ENCODE measurements at places on chromosomes 12 and 14. TPM values are rescaled to one million over a fixed set of nuclear protein-coding genes. Genes with fewer than 3 reads are reported as not detected.
A peak's percentile ranks its signal among the peaks of the same experiment; 100 is the strongest.

The ALDH1L2 gene
- total RNA-seq = 4.2 TPM

The NELL2 gene
- total RNA-seq = 89.1 TPM

The TPPP2 gene
- total RNA-seq = not detected

The GUCY2C gene
- not detected for total RNA-seq

The CAPZA3 gene
- not detected for total RNA-seq

The CLEC1B gene
- not detected for total RNA-seq

The BCL2L14 gene
- 1.2 TPM for total RNA-seq

The TRAFD1 gene
- total RNA-seq = 44.2 TPM

The ITPR2 gene
- total RNA-seq = 13.9 TPM

The DBX2 gene
- total RNA-seq = not detected

DNA sequence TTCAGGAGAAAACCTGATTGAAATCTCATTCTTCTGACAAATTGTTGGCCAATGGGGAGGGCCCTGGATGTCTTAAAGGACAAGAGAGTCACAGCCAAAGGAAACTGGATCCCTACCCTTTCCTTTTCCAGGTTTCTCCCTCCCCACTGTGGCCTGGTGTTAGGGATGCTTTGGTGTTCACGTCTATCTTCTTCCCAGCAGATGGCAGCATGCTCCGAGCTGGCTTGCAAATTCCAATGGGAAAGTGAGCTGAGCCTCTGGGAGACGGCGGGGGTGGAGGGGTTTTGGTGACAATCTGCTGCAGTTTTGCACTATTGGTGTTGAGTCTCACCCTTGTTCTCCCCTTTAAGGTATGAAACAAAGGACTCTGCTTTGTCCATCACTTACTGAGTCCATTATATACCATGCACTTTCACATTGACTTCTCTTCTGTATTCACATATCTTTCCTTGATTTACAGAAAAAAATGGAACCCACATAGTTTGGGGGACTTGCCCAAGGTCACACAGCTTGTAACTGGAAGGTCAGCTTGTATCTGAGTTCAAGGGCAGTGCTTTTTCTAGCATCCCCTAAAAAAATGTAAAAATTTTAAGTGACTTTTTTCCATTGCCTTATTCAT lies 39.3 kb downstream of the CCDC177 start:
- DNase-seq = peak; percentile 62

DNA sequence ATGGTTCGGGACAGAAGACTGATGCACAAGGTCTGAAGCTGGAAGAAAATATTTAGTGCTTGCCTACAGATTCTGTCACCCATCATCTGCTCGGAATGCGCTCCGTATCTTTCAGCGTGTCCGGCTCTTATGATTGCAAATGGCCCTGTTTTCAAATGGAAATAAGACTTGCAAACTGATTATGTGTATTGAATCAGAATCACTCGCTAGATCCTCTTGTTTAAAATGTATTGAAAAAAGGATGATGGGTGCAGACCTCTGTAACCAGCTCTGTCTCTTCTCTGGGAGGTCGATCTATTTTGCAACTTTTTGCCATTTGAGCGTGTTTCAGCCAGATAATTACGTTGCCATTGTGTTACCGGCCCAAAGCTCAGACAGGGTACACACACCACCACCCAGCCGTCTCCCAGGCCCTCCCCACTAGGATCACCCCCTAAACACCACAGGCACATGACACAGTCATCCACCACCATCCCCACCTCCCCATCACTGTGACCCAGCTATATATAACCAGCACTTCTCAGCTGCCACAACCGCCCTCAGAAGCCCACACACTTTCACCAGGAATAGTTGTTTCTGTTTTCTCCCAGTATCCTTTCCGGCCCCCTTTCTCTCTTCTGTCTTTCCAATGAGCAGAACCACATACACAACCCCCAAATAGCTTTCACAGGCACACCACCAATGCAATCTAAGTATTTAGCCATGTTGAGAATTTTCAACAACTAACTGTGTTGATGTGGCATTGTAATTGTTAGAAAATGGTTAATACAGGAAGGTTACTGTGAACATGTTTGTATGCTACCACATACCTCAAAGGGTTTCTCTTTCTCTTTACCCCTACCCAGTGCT lies 10.7 kb downstream of the NKX2-1 start:
- DNase-seq = no peak

DNA sequence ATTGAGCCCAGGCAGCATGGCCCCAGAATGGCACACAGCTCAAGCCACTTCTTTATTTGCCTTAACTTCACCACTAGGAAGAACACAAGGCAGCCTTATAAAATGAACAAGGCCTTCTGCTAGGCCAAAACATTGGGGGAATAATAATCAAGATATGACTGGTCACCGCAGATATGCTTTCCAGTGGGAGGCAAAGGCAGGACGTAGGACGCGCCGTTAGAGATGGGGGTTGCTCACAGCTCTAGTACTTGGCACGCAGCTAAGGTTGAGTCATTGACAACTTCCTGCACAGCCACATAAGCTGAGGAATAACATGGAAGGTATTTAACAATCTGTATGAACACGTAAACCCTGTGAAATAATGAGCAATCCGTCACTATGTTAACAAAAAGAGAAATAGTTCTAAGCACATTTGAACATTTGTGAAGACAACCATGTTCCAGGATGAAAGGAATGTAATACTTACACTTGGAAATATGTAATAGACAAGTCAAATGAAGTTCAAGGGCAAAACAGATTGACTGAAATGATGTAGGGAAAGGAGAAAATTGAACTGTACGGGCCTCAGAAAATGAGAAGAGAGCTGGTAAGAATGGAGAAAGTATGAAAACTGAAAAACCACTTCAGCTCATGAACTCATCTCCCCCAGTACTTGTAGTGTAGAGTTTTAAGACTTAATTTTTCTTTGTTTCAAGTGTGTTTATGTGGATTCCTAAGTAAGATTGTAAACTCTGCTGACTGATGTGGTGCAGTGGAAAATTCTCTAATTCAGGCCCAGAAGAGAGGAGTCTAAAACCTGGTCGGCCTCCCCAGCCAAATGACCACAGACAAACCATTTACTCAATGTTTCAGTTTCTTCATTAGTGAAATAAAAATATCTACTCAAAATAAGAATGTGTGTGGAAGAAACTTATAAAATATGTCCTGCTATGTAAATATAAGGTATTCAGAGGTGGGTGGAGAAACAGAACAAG lies 59.3 kb upstream of the CCDC91 start:
- DNase-seq = no peak

GRCh38 chr14:29926701-29927375 lies 809 bp downstream of the PRKD1 start:
- DNase-seq = peak; percentile 48

DNA sequence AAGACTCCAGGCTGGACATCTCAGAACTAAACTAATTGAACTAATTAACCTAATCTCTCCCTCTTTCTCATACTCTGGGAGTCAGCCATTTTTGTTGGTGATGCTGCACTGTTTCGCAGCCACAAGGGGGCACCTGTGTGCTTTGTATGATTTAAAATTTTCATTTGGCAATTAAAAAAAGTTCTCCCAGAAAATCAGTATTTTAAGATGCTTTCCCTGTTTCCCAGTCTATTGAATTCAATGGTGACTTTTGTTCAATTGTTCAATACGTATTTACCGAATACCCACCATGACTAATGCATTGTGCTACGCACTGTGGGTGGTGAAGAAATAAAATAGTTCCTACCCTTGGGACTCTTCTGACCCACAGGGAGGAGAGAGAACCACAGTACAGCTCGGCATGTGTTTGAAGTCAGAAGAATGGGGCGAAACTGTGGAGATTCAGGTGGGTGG lies 63.7 kb downstream of the ZNF664 start:
- DNase-seq = peak; percentile 52

- no peak for DNase-seq
Measured at GRCh38 chr12:6843118-6843902, 2.6 kb downstream of the GNB3 start.

DNA sequence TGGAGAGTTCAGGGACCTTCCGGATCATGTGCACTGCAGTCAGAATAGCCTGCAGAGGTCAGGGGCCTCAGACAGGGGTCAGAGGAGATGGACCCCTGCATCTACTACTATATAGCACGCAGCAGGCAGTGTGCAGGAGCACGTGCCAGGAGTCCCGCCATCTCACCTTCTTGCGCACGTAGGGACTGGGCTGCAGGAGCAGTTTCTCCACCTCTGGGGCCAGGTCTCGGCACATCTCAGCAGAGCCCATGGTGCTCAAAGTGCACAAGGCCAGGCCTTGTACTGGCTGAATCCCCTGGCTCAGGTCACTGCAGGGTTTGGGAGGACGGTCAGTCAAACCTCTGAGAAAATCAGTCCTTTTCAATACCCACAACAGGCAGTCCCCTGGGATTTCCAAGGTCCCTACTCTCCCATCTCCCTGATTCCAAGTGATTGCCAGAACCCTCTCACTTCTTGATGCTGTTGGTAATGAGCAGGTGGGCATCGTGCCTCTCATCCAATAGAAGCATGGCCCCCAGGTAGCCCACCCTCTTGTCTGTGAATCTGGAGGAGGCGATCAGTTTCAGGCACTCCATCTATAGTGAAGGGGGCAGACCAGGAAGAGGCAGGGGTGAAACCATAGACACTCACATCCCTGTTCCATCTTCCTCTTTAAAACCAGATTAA lies 1.3 kb downstream of the AP1G2 start:
- DNase-seq = no peak

DNA sequence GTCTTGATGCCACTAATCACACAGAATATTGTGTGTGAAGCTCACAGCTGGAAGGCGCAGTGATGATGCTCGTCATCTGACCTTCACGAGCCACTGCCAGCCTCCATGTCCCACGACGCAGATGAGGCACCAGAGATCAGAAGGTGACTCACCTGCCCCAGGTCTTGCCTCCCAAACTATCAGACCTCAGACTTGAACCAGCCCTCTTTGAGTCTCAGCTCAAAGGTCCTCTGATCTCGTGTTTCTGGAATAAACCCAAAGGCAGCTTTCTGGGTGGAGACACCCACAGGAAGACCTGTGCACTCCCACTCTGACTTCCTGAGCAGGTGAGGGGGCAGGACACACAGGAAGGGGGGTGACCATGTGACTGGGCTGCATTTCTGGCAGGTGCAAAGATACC lies 19.6 kb upstream of the CHGA start:
- no peak for DNase-seq

GRCh38 chr14:103453791-103454190 lies 68.6 kb downstream of the MARK3 start:
- no peak for DNase-seq

DNA sequence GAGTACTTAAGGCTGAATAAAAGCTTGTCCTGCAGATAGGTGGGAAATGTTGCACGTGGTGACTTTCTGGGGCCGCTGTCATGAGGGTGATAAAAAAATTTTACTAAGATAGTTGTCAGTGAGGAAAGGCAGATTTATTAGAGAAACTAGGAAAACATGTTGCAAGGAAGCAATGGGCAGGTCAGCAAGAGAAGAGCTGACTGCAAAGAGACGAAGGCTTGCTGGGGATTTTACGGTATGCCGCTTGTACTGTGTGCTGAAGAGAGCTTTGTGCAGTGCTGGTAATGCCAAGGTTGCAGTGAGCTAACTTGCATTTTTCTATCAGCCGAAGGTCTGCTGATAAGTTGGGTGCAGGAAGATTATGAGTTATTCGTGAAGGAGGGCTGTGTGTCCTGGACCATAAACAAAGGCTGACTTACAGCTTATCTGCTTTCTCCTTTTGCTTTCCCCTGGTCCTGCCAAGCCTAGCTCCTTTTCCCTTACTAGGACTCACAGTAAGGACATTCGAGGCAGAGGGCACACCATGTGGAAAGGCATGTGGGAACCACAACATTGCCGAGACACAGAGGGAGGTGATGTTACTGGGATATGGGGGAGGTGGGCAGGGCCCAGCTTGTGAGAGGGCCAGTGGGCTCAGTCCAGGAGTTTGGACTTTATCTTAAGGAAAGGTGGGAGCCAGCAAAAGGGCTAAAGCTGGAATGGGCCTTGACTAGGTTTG lies 7.4 kb upstream of the CCDC88C start:
- no peak for DNase-seq

- no peak for DNase-seq
Measured at GRCh38 chr14:22593601-22594000, 4.5 kb upstream of the ABHD4 start.

DNA sequence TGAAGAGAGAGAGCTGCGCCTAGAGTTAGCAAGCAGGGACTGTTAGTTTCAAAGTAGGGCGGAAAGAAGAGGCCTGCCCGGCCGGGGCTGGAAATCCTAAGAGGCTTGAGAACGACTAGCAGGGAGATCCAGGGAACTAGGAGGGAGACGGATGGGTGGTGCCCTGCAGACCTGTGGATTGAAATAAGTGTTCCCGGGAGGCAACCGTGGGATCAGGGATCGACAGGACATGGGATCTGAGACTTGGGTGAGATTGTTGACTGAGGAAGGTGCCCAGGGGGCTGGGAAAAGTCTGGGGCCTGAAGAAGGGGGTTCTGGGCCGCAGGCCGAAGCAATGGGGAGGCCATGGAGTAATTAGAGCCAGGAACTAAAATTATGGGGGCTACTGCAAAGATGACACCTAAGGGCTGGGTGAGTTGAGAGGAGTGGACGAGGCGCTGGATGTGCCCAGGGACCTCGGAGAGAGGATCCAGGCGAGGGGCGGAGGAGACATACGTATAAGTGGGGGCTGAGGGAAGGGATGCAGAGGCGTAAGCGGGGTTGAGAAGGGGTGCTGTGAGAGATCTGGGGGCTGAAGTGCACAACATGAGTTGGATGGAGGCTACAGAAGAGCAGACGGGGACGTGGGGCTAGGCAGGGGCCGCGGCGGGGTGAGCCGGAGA lies 635 bp downstream of the LTA4H start:
- peak; percentile 9 for DNase-seq

DNA sequence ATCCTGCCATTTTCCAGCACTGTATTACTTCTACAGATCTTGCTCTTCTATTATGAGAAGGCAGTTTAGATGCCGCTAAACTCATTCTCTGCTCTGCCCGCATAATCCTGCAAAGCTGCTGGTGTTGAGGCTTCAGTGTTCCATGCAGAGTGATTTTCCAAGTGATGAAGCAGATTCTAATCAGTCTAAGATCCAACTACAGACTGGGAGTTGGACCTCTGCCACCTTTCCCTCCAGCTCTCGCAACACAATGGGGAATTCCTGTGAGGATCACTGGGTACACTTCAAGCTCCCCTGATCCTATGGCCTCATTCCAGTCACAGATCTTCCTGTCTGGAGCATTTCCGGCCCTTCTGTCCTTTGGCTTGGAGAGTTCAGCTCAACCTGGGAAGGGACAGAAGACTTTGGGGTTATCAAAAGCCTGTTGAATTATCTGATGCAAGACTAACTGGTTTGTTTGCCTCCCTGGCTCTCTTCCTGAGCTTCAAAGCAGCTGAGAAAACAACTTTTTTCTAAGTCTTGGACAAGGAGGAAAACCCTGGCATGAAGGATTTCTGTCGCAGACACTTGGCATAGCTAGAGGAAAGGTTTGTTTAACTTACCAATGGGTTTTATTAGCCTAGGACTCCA lies 333.9 kb downstream of the ZFP36L1 start:
- DNase-seq = no peak

GRCh38 chr12:78038986-78039385 lies 208.3 kb downstream of the NAV3 start:
- DNase-seq = no peak

DNA sequence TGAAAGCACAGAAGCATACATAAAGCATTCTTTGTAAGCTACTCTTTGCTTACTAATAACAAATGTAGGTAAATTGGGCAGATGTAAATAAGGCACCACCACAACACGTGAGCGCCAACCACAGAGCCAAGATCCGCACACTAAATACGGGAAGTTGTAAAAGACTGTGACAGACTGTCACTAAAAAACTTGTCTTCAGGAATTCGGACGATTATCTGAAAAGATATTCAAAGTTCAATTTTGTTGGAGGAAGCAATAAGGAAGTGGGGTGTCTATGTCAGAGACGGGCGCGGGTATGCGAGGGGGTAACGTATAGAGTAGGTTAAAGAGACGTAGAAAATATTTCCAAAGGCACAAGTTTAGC lies 1.5 kb upstream of the HSP90B1 start:
- no peak for DNase-seq

- DNase-seq = no peak
Measured at GRCh38 chr12:129779033-129779432, 124.8 kb downstream of the TMEM132D start.

All from neural crest cell (in vitro differentiated cells).